Left ventricle myocardium inferior (tissue), 1 donor: ENCODE measurements at places on chromosomes 3 and 15. TPM values are rescaled to one million over a fixed set of nuclear protein-coding genes. Genes with fewer than 3 reads are reported as not detected.

GP9 gene
- not detected for total RNA-seq

- peaks cover 41% of the 10 kb centered on the region for H3K27me3 ChIP-seq
- no peaks in the 10 kb centered on the region for H3K36me3 ChIP-seq
- H3K27ac ChIP-seq: no peak overlapping the region
- no peak for DNase-seq
Measured at GRCh38 chr3:10529809-10530208, 24.4 kb upstream of the ATP2B2 start.

SAMMSON gene
- not detected for total RNA-seq

- DNase-seq: no peak
- no peaks in the 10 kb centered on the region for H3K36me3 ChIP-seq
- H3K4me1 ChIP-seq: no peaks in the 10 kb centered on the region
- no peaks in the 10 kb centered on the region for H3K27me3 ChIP-seq
- H3K4me3 ChIP-seq: no peak overlapping the region
Measured at GRCh38 chr3:66809595-66809958, 188.5 kb upstream of the KBTBD8 start.

TJP1 gene
- 108 TPM for total RNA-seq
